ENCODE measurements at places on chromosomes 1 and 21.

GRCh38 chr1:235313931-235314678, 13.9 kb downstream of the ARID4B start:
- DNase-seq, result no peak

GRCh38 chr1:30511563-30511962, 211.8 kb downstream of the MATN1 start:
- no peak for DNase-seq

- peak; percentile 14 for DNase-seq
Observed at GRCh38 chr1:221801773-221802516, 60.1 kb upstream of the DUSP10 start.

DNA sequence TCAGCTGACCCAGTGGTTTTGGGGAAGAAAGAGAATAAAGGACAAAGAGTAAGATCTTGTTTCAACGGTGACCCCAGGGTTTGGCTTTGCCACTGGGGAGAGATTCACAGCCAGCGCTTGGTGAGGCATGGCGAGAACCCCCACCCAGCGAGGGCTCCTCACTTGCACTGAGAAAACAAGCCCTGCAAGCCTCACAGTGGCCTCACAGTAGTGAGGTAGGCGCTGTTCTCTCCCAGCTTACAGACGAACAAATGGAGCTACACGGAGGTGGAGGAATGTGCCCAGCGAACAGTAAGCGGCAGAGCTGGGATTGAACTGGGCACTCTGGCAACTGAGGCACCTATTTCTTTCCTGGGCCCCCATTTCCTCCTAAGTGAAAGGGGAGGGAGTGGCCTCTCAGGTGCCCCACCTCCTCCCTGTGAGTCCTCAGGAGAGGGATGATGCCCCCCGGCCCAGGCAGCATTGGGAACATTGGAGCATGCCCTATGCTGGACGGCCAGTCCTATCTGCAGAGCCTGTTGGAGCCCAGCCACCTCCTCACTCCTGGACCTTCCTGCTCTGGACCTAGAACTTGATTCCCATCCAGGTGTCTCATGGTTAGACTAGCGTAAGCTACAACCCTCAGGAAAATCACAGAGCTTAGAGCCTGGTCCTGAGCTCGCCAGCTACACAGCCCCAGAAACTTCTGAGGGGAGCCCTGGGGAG, 73.4 kb upstream of the EDN2 start:
- DNase-seq, result no peak

DNA sequence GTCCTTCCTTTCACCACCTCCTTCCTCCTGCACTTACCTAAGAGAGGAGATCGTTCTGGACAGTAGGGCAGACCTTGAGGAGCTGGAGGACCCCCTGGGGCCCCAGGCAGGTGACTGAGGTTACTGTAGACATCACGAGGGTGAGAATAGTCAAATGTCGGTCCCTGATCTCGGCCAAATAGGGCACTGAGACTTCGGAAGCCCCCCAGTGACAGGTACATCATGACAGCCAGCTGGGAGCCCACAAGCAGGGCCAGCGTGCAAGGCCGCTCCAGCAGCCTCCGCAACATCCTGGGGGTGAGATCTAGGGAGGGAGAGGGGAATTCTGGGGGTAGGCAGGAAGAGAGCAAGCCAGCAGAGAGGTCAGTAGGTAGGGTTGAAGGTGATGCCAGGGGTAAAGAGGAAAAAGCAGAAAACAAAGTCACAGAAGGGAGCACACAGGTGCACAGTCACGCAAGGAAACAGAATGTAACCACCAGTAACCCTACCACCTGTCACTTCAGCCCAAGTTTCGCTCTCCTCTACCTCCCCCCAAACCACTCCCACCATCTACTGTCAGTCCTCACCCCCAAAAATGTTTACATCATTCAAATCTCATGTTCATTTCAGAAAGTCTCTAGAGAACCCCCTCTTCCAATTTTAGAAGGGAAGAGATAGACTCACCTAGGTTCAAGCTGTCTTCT, 1.4 kb downstream of the B4GALT3 start:
- no peak for DNase-seq

- DNase-seq, result no peak
Observed at GRCh38 chr1:248851390-248851789, 7.5 kb downstream of the ZNF692 start.

- DNase-seq, result peak; percentile 93
Observed at GRCh38 chr1:3360646-3361257, 93.7 kb upstream of the ARHGEF16 start.

GRCh38 chr1:115168026-115168425, 78.7 kb upstream of the TSPAN2 start:
- no peak for DNase-seq

DNA sequence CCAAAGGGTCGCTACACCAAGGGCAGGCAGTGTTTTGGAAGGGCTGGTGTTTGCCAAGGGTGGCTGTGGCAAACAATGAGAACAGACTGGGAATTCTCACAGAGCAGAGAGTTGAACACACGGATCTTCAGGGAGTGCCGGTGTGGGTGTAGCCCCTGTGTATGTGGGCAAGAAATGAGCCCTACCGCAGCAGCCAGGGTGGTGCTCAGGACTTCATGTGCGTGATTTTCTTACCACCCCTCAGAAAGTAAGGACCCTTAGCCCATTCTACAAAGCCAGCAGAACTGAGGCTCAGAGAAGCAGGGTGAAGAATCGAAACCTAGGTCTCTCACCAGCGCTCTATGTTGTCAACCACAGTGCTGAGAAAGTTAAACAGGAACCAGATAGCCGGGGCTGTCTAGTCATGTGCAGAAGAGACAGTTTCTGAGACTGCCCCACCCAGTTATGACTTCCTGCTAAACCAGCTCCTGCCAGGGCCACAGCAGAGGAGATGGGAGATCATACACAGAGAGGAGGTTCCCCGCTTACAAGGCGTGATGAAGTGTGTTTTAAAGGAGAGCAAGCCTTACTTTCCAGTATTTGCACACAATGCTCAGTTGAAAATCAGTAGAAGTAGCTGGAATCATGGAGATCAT, 21.9 kb upstream of the MORC3 start:
- peak; percentile 64 for DNase-seq

GRCh38 chr1:53614231-53615021, 124.5 kb downstream of the GLIS1 start:
- no peak for DNase-seq

DNA sequence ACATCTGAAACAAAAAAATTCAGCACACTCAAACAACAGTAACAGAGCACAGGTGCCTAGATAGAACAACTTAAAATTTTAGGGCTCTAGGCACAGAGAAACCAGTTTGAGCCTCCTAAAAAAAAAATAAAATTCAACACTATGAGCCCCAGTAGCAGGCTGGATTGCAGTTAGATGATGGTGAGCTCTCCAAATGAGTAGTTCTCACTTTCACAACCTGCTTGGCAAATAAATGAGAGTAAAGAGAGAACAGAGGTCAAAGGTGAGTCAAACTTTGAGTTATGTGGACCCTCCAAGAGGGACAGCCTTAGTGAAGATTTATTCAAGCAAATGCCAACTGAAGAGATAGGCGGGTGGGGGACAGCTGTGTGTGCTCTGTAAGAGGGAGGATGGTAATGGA, 3.6 kb downstream of the BEND5 start:
- no peak for DNase-seq

DNA sequence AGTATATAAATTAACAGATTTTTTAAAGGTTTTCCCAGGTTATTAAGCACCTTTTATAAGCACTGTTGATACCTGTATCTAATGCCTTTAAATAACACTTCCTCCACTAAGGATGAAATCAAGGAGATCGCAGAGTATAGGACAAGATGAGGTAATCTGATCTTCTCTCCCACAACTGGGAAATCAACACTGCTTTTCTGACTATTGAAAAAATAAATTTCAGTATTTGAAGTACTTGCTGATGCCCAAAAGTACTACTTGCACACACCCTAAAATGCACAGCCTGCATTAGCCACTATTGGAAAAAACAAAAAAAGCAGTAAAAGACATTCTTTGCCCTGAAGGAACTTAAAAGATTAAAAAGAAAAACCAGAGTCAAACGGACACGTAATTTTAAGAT, 48.6 kb downstream of the PUM1 start:
- DNase-seq, result no peak

DNA sequence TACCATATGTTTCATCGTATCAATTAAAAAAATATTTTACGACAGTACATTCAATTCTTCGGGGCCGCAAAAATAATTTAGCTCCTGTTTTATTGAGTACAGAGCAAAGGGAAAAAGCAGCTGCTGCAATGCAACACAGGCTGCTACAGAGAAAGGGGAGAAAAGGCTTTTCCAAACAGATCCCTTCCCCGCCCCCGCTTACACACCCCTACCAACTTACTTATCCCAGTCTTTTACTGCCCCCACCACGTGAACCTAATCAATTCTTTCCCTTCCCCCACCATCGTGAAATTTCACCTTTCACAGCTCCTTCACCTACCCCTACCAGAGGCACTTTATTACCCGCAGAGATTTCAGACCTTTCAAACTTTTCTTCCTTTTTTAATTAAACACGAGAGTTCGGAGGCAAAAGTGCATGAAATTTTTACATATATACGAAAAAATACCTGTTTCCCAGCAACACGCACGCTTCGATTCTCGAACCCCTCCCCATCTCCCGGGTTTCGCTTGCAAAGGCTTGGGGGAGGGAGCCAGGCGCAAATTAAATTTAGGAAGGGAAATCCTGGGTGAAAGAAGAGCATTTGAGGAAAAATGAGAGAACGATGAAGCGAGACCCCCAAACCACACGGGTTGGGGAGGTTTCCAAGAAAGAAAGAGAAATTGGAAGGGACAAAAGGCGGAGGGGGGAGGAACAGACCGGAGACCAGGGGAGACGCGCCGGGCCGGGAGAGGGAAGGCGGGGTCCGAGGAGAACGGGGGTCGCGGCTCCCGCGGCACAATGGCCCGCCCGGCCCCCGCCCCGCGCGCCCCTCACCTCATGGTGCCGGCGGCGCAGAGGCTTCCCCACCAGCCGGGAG, 823 bp downstream of the ENAH start:
- peak; percentile 47 for DNase-seq

GRCh38 chr1:67939186-67939743, 106.0 kb upstream of the GNG12 start:
- no peak for DNase-seq

DNA sequence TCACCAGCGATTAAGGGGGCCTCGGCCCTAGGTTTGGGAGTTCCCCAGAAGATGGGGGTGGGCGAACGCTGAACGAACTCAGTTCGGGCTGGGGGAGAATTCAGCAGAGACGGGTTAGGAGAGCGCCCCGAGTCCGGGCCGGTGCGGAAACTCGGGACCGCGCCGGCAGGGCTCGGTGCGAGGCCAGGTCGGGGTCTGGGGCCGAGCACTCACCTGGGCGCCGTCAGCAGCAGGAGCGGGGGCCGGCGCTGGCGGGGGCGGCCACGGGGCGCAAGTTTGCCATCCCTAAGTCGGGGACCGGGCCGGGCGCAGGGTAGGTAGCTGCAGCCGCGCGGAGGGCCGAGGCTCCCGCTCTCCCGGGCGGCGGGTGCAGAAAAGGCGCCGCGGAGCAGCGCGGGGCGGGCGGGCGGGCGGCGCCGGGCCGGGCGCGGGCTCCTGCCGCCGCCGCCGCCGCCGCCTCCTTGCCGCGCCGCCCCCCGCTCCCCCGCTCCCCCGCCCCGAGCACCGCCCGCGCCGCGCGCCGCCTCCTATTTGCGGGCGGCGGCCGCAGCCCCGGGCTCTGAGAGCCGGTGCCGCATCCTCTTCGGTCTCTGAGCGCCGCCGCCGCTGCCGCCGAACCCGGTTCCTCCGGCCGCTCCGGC, 349 bp downstream of the ADGRB2 start:
- DNase-seq, result no peak

GRCh38 chr1:235998812-235999211, 66.1 kb downstream of the NID1 start:
- DNase-seq, result peak; percentile 9

- no peak for DNase-seq
Observed at GRCh38 chr1:183886853-183887252, 81.9 kb downstream of the RGL1 start.

DNA sequence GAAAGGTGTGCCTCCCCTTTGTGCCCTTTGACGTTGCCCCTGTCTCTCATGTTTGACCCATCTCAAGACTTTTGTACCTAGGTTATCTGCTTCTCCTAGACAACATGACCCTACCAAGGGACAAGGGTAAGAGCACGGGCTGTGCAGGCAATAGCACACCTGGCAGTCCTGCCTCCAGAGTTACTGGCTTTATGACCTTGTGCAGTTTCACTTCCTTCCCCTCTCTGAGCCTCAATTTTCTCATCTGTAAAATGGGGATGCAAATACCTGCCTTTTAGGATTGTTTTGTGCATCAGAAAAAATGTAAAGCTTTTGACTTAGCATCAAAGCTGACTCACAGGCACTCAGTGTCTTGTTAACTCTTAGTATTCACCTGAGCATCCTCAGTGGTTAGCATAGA, 36.4 kb downstream of the ELK4 start:
- DNase-seq, result no peak

DNA sequence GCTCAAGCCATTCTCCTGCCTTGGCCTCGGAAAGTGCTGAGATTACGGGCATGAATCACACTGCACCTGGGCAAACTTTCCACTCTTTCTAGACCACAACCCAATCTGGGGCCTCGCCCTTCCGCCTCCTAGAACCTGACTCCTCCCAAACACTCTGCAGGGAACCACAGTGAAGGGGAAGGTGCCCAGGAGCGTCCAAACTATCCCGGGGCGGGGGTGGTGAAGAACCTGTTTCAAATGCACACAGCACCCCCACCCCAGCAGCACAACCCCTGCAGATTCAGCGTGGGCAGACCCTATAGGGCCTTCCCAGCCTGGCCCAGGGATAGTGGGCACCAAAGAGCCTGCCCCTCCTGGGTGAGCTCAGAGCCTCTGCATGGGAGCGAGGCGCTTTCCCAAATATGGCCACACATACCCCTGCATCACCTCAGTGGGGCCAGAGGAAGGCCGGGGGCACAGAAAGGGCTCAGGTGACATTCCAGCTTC, 86.9 kb downstream of the STUM start:
- no peak for DNase-seq

- no peak for DNase-seq
Observed at GRCh38 chr21:45069711-45070110, 4.7 kb upstream of the ADARB1 start.

- no peak for DNase-seq
Observed at GRCh38 chr1:59360170-59360569, 63.3 kb downstream of the FGGY start.

DNA sequence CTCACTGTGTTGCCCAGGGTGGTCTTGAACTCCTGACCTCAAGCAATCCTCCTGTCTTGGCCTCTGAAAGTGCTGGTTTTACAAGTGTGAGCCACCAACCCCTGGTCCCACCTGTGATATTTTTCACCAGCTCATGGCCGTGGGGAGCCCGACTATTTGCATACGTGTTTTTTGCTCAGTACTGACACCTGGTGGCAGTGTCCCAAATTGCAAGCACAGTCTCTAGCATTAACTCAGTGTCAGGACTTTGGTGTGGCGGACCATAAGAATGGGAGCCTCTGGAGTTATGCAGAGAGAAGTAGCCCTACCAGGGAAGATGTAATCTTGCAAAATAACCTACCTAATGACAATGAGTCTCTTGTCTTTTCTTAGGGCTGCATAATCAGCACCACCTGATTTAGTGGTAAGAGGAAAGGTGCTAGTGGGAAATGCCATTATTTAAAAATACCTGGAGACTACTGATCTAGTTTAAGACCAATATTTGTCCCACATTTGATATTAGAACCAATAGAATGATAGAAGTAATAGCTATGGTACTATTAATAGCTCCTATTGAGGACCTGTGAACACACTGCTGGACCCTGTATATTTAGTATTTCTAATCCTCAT, 305.4 kb downstream of the DISC1 start:
- DNase-seq, result no peak

- no peak for DNase-seq
Observed at GRCh38 chr1:234918181-234918841, 210.3 kb downstream of the TOMM20 start.

- DNase-seq, result no peak
Observed at GRCh38 chr1:226482975-226483700, 65.4 kb upstream of the STUM start.
